Mesenchymal stem cell (in vitro differentiated cells and primary cell): ENCODE measurements at places on chromosomes 7 and 10.

DNA sequence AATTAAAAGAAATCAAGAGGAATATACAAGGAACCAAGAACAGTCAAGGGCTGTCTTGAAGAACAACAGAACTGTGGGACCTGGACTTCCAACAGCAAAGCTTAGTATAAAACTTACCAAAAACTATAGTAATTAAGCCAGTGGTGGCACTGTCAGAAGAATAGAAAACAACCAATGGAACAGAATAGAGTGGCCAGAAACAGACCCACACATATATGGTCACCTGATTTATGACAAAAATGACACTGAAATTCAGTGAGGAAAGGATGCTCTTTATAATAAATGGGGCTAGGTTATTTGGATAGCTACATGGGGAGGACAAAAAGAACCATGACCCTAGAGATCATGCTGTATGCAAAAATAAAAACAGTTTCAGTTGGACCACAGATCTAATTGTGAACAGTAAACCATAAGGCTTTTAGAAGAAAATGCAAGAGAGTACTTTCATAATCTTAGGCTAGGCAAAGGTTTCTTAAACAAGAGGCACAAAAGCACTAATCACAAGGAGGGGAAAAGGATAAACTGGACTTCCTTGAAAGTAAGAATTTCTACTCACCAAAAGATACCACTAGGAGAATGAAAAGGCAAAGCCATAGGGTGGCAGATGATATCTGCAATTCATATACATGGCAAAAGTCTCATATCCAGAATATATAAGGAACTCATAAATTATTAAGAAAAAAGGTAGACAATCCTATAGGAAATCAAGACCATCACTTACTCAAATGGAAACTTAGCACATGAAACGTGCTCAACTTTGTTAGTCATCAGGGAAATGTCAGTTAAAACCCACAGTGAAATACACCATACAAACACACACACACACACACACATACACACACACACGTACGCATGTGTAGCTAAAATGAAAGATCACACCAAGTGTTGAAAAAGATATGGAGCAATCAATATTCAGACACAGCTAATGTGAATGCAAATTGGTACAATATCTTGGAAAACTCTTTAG, 20.8 kb downstream of the HYCC1 start:
- DNase-seq, result peak; percentile 41

- no peak for DNase-seq
Observed at GRCh38 chr7:74056096-74056915, 27.3 kb upstream of the LIMK1 start.

DNA sequence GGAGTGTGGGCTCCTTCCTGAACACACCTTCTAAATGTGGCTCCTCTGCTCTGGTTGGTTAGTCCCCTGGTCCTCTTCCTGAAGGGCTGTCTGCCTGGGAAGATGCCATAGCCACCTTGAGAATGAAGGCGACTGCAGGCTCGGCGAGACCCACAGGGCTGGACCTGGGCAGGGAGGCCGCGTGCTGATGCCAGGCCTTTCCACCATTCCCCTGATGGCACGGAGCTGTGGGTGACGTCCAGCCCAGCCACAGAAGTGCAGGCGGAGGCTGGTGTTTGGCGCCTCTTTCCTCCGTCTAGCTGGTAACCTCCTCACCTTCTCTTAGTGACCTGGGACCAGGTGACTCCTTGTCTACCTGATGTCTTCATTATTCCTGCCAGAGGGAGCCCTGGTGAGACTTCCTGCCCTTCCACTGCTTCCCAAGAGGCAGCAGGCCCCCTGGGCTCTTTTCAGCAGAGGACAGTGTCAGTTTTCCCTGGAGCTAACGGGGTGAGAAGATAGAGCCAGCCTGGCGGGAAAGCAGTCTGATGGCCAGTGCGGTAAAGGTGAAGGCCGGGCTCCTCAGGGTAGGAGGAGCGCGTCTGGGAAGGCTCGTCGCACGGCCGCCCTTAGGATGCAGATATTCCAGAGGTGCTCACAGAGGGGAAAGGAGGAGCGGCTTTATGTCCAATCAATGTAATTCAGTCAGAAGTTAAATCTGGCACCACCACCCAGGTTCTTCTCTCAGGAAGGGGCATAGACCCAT, 34.9 kb downstream of the GBX1 start:
- no peak for DNase-seq

DNA sequence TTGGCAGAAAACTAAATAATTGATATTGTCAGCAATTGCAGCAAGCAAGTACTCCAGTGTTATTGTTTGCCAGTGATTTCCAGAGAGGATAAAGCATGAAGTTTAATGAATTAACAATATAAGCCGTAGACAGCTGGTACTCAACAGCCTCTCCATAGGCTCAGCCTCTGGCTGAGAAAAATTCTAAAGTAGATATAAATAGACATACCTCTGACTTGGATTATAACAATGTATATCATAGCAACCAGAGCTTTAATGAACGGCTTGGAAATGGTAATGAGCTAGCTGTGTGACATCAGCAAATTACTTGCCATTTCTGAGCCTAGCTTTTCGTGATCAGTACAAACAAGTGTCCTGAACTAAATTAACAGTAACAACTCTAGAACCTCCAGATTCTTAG, 1055.4 kb upstream of the AUTS2 start:
- DNase-seq, result no peak

GRCh38 chr10:69446650-69447151, 4.6 kb upstream of the TSPAN15 start:
- peak; percentile 91 for DNase-seq

DNA sequence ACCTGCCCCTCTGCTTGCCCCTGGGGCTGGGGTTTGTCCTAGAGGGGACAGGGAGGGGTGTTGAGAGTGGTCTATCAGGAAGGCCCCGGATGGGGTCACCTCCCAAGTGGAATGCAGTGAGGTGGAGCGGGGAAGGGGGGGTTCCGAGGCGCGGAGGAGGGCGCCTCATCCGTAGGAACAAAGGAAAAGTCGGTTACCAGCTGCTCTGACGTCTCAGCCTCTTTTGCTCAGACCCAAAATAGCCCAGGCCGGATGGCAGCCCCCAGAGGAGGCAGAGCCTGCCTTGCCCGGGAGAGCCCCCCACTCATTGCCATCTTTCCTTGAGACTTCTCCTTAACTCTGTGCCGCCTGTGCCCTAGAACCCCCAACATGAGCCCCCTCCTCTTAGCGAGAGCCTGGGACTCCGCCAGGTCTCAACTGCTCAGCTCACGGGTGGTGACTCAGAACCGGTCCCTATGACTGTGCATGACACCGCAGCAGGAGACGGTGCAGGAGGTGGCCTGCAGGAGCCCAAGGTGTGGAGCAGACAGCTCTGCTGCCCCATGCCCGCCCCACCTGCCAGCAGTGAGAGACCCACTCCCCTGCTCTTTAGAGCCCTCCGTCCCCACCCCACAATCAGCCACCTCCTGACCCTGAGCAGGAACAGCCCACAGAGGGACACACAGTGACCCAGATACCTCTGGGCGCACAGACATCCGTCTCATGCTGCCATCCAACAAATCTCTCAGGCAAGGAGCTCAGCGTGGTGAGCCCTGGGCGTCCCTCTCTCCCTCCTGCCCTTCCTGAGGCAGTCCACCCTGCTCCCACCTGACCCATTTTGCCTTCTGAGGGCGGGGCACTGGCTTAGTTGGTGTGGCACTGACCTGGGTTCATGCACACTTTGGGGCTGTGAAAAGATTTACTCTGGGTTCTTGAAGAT, 13.1 kb downstream of the STX1A start:
- peak; percentile 10 for DNase-seq

- no peak for DNase-seq
Observed at GRCh38 chr10:117260084-117260483, 19.2 kb downstream of the SLC18A2 start.

DNA sequence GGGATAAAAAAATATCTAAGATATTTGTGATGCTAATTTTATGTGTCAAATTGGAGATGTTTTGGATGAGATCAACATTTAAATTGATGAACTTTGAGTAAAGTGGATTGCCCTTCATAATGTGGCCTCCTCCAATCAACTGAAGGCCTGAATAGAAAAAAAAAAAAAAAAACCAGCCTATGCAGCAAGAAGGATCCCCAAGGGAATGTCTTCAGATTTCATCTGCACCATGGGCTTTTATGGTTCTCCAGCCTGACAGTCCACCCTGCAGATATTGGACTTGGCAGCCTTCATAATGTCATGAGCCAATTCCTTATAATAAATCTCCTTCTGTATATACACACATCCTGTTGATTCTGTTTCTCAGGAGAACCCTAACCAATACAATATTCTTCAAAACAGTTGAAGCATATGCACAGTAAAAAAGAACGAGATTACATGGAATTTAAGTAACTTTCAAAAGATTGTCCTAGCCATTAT, 316.9 kb upstream of the PLXDC2 start:
- DNase-seq, result no peak

DNA sequence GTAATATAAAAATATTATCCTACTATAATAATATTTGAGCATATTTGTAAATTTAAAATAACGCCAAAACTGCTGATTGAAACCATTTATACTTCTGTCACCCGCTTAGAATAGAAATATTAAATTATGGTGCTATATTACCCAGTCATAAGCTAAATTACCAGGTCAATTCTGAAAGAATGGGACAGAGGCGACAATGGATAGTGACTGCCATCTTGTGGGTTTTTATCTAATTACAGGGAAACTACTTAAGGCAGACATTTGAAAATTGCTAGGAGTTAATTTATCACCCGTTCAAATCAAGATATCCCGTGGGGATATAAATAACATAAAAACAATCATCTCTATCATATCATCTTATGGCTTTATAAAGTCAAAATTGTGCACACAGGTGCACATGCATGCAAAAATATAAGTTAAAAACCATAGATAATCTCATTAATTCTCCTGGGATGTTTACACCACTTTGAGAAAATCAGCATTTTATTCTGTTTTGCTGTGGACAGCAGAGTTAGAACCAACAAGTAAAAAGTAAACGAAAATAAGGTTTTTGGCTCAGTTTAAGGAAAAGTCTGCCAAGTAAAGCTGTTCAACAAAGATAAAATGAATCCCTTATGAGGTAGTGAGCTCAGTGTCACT, 41.3 kb upstream of the HPSE2 start:
- DNase-seq, result peak; percentile 20

GRCh38 chr10:77685432-77685831, 47.8 kb upstream of the KCNMA1 start:
- DNase-seq, result no peak

- peak; percentile 30 for DNase-seq
Observed at GRCh38 chr10:92569071-92569470, 4.8 kb downstream of the IDE start.

DNA sequence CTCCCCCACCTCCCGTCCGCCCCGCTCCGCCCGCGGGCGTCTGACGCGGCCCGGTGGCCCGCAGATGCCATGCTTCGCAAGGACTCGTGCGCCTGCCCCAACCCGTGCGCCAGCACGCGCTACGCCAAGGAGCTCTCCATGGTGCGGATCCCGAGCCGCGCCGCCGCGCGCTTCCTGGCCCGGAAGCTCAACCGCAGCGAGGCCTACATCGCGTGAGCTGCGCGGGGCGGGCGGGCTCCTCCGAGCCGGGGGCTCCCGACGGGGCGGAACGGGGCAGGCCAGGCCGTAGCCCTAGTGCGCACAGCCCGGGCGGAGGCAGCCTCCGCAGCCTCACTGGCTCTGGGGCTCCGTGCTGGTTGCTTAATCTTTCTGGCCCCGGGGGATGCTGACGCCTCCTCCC, 2.8 kb downstream of the ASIC3 start:
- DNase-seq, result peak; percentile 87

- no peak for DNase-seq
Observed at GRCh38 chr10:119431773-119432135, 110.8 kb downstream of the RGS10 start.

DNA sequence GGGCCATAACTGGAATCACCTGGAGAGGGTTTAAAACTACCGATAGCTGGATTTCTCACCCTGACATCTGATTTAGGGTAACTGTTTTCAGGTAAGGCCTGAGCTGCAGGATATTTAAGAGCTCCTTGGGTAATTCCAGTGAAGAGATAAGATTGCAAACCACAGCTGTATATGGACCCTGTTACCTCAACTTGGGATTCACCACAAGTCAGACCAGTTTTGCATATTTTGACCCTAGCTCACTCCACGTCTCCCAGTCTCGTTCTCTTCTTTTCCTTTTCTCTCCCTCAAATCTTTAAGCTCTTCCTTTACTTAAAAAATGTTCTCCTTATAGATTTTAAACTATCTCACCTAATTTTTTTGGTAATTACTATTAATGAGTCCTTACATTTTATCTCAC, 264.4 kb downstream of the THSD7A start:
- DNase-seq, result no peak

DNA sequence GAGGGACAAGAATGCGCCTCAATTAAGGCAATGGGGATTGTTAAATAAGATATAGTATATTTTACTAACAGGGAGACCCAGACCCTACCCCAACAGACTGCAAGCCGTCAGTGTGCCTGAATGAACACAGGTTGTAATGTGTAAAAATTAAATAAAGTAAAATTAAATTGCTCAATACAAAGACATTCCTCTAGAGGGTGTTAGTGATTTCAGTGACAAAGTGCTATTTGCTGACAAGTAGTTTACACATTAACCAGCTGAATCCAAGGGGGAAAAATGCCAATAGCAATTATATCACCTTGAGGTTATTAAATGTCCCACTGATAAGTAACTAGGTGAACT, 110.5 kb downstream of the EBF3 start:
- DNase-seq, result peak; percentile 7

GRCh38 chr10:131925011-131925649, 24.3 kb downstream of the PPP2R2D start:
- no peak for DNase-seq

- DNase-seq, result peak; percentile 25
Observed at GRCh38 chr7:27139334-27140125, 4.0 kb downstream of the HOXA5 start.

GRCh38 chr7:141675436-141676215, 26.3 kb downstream of the DENND11 start:
- DNase-seq, result no peak

DNA sequence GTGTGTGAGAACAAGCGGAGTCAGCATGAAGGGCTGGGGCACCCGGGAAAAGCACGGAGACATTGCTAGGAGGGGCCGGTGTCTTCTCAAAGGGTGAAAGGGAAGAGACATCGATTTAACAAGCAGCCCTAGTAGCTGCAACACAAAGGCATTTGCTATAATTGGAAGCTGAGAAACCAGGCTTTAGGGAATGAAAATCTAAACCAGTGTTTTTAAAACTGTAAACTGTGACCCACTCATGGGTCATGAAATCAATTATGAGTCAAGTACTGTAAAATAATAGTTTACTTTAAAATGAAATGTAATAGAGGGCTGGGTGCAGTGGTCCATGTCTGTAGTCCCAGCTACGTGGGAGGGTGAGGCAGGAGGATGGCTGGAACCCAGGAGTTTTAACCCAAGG, 128.7 kb upstream of the RHEB start:
- DNase-seq, result no peak

GRCh38 chr10:130244928-130245495, 108.8 kb downstream of the GLRX3 start:
- DNase-seq, result no peak

DNA sequence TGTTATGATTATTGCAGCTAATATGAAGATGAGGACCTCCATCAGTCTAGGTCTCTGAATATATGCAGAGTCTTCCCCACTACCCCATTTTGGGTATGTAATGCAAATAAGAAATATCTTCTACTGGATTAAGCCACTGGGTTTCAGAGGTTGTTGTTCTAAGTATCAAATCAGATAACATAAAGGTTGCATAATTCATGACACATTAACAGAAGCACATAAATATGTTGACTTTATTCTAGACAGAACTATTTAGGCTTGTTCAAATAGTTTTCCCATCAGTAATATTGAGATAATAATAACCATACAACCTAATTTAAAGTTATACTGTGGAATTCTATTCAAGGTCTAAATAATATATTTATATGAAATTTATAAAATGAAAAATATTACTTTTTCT, 157.1 kb downstream of the ETV1 start:
- no peak for DNase-seq
